ENCODE measurements at places on chromosomes 7 and 10. TPM values are rescaled to one million over a fixed set of nuclear protein-coding genes. Genes with fewer than 3 reads are reported as not detected.

PLPP4 gene
- total RNA-seq: not detected

DNA sequence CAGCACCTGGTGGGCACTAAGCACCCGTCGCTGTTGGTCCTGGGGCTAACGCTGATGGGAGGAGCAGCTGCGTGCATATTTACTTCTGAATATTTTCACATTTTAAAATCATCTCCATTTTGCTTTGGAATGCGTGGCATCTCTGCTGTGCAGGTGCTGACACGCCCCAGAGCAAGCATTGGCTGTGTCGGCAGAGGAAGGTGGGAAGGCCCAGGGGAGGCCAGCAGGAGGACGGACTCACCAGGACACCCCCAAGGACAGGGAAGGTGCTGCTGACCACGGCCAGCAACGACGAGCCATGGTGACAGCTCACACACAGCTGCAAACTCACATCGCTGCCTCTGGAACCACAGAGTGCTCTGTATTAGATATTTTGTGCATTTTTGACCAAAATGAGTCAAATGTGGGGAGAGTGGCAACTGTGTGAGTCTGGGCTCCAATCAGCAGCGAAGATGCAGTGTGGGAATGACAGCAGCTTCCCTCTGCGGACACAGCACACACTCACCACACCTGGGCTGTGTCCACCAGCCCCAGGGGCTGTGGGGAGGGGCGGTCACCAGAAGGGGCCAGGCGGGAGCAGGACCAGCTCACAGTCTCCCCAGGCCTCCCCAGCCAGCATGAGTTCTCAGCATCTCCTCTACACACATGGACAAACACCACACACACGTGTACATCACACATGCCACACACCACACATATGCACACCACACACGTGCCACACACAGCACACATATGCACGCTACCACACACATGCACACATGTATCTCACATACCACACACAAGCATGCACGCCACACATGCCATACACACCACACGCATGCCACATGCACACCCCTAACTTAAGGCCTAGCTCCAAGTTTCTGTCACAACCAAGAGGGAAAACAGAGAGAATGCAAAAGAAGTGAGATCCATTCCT, 58.2 kb downstream of the PTPRN2 start:
- no peak overlapping the region for H3K4me3 ChIP-seq
- no peaks in the 10 kb centered on the region for H3K36me3 ChIP-seq
- DNase-seq: no peak
- H3K4me1 ChIP-seq: no peaks in the 10 kb centered on the region
- no peaks in the 10 kb centered on the region for H3K27me3 ChIP-seq

- no peaks in the 10 kb centered on the region for H3K27me3 ChIP-seq
- H3K27ac ChIP-seq: no peak overlapping the region
- no peak overlapping the region for H3K4me3 ChIP-seq
- H3K36me3 ChIP-seq: no peaks in the 10 kb centered on the region
Measured at GRCh38 chr7:12475362-12476063, 71.8 kb upstream of the VWDE start.

DNA sequence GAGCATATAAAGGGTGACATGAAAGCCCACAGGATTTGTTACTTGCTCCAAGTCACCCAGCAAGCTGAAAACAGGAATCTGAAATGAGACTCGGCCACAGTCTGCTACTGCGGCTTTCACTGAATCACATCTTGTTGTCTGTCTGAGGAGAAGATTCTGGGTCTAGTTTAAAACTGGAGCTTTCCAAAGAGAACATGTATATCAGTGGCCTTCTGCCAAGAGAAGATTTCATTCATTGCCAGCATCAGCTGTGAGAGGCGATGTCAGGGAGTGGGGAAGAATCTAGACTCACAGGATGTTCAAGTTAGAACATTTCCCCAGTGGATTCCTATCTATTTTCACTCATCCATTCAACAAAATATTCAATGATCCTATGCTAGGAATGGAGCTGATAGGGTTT, 122.8 kb downstream of the GALNT17 start:
- DNase-seq: no peak
- H3K27me3 ChIP-seq: no peaks in the 10 kb centered on the region
- H3K4me1 ChIP-seq: no peaks in the 10 kb centered on the region
- no peak overlapping the region for H3K4me3 ChIP-seq
- no peaks in the 10 kb centered on the region for H3K36me3 ChIP-seq

- no peaks in the 10 kb centered on the region for H3K36me3 ChIP-seq
- H3K27ac ChIP-seq: no peak overlapping the region
- H3K4me1 ChIP-seq: no peaks in the 10 kb centered on the region
- DNase-seq: no peak
- peaks cover 5% of the 10 kb centered on the region for H3K27me3 ChIP-seq
Measured at GRCh38 chr7:99693100-99693426, 13.3 kb upstream of the CYP3A5 start.

GRCh38 chr7:41975849-41976248, 261.2 kb downstream of the GLI3 start:
- H3K27me3 ChIP-seq: peaks cover 5% of the 10 kb centered on the region
- no peak overlapping the region for H3K27ac ChIP-seq
- H3K36me3 ChIP-seq: no peaks in the 10 kb centered on the region
- DNase-seq: no peak
- H3K4me1 ChIP-seq: no peaks in the 10 kb centered on the region

DNA sequence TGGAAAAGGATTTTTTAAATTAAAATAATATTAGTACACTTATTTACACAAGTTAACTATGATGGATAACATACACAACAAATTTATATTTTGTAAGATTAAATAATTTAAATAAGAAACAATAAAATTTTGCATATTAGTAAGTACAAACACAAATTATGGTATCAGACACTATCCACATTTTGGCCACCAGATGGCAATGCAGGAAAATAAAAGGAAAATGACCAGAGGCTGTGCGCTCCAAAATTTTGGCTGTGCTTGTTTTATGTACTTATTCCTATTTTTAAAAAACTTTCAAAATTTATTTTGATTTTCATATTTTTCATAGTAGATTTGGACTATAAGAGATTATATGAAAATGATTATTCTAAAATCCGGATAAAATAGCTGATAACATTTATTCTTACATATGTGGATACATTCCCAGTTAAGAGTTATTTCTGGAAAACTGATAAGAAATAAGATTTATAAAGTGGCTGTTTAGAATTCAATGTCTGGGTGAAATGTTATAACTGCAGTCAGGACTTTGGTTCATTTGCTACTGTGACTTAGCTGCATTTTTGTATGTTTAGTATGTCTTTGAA, 274.7 kb upstream of the HGF start:
- no peak overlapping the region for H3K4me3 ChIP-seq
- no peaks in the 10 kb centered on the region for H3K36me3 ChIP-seq
- no peak overlapping the region for H3K27ac ChIP-seq

WASHC2A gene
- 34.7 TPM for total RNA-seq

- peak; percentile 39 for DNase-seq
- no peak overlapping the region for H3K27ac ChIP-seq
- peaks cover 5% of the 10 kb centered on the region for H3K27me3 ChIP-seq
- no peaks in the 10 kb centered on the region for H3K36me3 ChIP-seq
- no peak overlapping the region for H3K4me3 ChIP-seq
Measured at GRCh38 chr10:25113191-25114035, 61.4 kb upstream of the GPR158 start.

AOC1 gene
- total RNA-seq: not detected

EN2 gene
- not detected for total RNA-seq

DNA sequence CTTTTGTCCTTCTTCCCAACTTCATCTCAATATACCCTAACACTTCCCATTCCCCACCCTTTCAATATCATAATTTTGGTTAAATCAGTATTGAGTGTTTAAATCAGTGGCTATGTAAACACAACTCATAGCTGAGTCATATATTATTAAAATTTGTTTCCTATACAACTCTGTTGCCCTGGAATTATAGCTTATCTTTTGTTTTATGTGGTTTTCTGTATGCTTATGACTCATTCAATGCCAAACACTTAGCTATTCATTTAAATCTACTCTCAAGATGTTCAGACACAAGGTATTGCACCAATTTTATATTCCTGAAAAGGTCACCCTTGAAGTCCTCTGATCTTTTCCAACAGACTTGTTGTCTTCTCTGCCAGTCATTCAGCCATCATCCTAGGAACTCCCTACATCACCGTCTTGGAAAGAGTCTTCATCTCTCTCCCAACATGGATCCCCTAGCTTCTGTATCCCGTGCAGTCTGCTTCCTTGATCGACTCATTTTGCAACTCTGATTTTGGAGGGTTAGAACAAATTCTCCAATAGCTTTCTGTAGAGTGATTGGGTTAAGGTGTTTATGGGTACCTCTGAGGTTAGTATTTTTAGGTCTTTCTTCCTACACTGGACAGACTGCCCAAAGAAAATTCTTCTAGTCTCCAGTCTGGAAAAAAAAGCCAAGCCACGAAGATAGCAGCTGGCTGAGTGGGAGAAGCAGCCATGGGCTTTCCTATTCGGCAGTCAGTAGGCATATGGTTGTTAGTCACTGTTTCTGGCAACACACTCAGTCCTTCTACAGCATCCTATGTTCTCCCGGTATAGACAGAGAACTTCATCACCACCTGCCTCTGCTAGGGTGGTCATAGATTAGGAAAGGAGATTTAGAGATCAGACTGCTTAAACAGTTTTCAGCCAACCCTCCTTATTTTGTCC, 102.1 kb downstream of the CRPPA start:
- H3K4me1 ChIP-seq: no peaks in the 10 kb centered on the region
- H3K4me3 ChIP-seq: no peak overlapping the region
- DNase-seq: no peak
- no peak overlapping the region for H3K27ac ChIP-seq
- no peaks in the 10 kb centered on the region for H3K27me3 ChIP-seq
